Fibroblast of villous mesenchyme (primary cell): ENCODE measurements at places on chromosomes 3 and 15. TPM values are rescaled to one million over a fixed set of nuclear protein-coding genes. Genes with fewer than 3 reads are reported as not detected.

Gene ADPRH
- total RNA-seq: 3.0 and 4.2 TPM in 2 replicates

Gene CRBN
- total RNA-seq: 40.2 and 47.7 TPM in 2 replicates

- no peak for DNase-seq
Observed at GRCh38 chr3:10693457-10693856, 122.6 kb upstream of the SLC6A11 start.

DNA sequence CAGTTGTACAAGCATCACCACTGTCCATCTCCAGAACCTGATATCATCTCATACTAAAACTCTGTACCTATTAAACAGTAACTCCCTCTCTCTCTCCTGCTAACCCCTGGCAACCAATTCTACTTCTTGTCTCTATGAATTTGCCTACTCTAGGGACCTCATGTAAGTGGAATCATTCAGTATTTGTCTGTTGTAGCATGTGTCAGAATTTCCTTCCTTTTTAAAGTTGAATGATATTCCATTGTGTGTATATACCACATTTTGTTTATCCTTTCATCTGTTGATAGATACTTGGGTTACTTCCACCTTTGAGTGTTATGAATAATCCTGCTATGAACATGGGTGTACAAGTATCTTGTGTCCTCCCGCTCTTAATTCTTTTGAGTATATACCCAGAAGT is 16.6 kb downstream of the ZNF592 start:
- DNase-seq: no peak

DNA sequence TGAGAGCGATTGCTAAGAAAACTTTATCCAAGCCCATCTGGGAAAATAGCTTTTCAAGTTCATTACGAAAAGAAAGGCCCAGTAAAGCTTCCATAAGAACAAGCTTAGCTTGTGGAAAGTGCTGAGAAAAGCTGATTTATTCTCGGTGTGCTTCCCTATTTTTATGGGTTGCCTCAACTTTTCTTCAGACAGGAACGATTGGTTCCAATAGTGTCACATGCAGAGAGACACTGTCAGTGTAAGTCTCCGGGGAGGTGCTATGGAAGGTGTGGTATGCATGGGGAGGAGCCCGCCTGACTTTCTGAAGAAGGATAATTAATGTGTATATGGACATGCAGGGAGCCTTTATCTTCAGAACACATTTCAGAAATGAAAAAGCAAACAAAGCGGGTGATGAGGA is 177.2 kb downstream of the SSR3 start:
- no peak for DNase-seq

DNA sequence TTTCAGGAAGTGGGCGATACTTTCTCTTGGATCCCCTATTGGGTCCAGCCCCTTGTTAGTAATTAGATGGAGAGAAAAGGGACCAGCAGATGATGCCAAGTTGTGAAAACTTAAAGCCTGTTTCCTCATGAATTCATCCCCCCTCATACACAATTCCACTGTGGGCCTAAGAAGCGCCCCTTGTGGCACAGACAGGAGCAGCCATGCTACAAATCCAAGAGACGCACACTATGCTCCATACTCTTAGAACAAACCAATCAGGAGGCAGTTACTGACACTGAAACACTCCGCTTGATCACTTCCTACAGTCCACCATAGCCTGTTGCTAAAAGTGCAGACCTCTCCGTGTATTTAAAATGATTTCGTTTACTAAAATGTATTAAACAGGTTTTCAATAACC is 111.3 kb upstream of the ARRDC4 start:
- DNase-seq: no peak

GRCh38 chr15:96072821-96073220 is 257.7 kb upstream of the NR2F2 start:
- no peak for DNase-seq

DNA sequence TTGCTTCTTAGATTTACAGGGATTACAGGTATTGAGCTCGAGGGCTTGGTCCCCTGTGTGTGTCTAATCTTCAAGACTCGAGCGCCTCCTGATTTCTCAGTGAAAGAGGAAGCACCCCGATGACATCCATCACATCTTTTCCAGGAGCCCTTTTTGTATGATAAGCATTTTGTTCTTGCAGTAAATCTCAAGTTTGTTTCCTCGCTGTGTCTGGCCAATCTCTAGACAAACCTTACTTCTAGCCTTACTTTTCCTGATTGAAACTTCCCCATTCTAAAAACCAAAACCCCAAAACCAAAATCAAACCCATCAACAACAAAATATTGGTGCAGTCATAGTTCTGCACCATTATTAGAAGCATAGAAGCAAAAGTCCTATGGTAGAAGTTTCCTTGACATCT is 286.0 kb downstream of the NFKBIZ start:
- no peak for DNase-seq

GRCh38 chr3:36792342-36792741 is 28.0 kb upstream of the DCLK3 start:
- DNase-seq: peak; percentile 36
